ENCODE measurements at places on chromosomes 7 and 10.

- DNase-seq, result no peak
Observed at GRCh38 chr7:80218723-80219122, 84.1 kb downstream of the GNAI1 start.

GRCh38 chr10:14779001-14779651, 4.4 kb upstream of the FAM107B start:
- no peak for DNase-seq

- no peak for DNase-seq
Observed at GRCh38 chr10:133012573-133013359, 70.4 kb upstream of the CFAP46 start.

DNA sequence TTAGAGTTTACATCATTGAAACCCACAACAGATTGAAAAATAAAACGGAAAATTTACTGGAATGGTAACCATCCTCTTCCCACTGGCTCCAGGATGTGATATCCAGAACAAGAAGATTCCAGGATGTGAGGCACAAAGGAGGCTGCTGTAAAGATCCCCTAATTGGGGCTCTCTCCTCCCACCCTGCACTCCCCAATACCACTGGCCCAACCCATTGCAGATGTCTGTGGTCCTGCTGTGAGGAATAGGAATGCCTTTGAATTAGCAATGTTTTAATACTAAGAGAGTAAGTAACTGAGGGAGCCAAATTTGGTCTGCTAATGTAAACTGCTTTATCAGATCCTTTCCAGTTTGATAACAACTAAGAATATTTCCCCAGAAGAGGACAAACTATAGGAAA, 225.9 kb upstream of the INHBA start:
- no peak for DNase-seq

GRCh38 chr7:141820067-141820466, 21.2 kb downstream of the PRSS37 start:
- DNase-seq, result no peak

DNA sequence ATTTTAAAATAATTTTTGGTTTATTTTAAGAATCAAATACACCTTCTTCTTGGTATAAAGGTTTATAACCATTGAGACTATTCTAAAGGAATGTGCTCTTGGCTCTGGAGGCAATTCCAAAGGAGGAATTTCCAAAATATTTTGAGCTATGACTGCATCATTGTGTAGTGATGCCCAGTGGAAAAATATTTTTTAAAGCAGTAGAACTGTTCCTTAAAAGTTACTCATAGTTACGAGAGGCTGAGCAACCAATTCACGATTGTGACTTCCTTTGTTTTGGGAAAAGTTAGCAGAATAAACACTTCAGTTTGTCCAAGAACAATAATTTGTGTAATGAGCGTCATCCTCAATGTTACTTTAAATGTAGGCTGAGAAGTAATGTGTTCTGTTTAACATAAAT, 233.6 kb downstream of the BAMBI start:
- no peak for DNase-seq

- peak; percentile 69 for DNase-seq
Observed at GRCh38 chr7:70647801-70648498, 484.0 kb upstream of the GALNT17 start.

- no peak for DNase-seq
Observed at GRCh38 chr10:25048450-25048849, 32.0 kb downstream of the THNSL1 start.

- no peak for DNase-seq
Observed at GRCh38 chr7:28435732-28436378, 23.5 kb downstream of the CREB5 start.

GRCh38 chr10:114276671-114277070, 37.6 kb downstream of the VWA2 start:
- no peak for DNase-seq

DNA sequence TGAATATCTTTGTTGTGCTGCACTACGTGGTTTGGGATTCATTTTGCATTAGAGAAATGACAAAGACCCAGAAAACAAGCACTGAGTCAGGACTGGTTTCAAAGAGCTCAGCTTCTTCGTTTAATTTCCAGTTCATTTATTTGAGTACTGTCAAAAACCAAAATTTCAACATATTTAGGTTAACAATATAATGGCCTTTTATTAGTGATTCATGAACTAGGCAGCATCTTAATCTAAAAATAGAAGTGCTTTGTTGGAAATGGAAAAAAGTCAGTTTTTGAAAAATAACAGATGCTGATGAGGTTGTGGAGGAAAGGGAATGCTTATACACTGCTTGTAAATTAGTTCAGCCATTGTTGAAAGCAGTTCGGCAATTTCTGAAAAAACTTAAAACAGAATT, 856.4 kb downstream of the LRMDA start:
- no peak for DNase-seq

DNA sequence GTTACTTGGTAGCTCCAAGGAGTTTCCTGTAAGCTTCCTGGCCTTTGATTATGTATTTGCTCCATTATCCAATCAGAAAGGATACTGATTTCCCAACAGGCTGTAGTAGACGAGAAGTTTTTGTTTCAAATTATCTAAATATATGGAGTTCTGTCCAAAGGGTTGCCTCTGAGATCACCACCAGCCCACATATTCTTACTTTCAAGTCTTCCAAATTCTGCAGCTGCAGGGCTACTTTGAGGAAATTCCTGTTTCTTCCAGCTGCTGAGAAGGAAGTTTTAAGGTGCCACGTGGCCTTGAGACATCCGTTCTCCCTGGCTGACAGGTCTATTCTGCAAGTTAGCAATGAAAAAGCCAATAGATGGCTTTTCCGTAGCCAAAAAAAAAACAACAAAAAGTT, 286.0 kb downstream of the TWIST1 start:
- DNase-seq, result no peak

DNA sequence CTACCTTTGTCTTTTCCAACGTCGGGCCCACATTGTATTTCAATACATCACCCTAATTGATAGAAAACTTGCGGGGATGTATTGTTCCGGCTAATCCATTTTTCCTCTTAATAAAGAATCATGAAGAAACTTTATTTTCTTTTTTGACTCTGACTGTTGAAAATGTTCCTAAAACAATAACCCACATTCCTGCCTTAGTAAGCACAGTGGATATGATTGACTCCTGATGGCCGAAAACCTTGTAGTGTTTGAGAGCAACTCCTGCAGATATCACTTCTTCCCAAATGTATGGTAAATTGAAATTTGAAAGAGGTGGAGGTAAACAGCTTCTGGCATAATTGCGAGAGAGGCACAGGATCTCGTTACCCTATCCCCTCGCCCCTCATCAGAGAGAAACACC, 65.7 kb downstream of the BICC1 start:
- no peak for DNase-seq

- no peak for DNase-seq
Observed at GRCh38 chr7:99326408-99326782, 697 bp downstream of the ARPC1A start.

DNA sequence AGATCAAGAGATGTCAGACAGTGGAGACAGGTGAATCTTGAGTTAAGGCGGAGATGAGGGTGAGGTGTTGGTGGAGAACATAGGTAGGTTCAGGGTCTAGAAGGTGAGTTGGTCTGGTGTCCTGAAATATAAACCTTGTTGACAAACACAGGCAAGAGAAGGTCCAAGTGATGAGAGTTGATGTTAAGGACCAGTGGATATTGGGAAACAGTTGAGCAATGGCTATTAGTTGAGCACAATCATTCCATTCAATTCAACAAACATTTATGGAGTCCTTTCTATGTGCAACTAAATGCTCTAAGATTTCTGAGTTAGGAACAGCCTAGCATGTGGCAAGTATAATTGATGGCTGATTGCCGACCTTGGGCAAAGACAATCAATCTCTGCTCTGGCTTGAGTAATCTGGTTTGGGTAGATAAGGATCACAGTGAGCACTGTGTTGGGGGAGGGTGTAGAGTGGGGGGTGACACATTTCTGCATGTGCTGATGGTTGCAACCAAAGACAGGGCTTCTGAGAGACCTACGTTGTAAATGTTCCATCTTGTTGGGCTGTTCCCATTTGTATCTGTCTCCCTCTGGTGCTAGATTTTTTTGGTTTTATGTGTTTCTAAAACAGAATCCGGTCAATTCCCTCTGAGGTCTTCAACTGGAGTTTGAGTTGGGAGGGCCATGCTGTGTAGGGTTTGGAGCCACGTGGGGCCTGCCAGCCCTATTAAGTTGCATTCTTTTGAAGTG, 201.1 kb downstream of the BAMBI start:
- no peak for DNase-seq

GRCh38 chr7:101728128-101728527, 89.3 kb upstream of the CUX1 start:
- DNase-seq, result no peak

GRCh38 chr10:12150163-12150562, 20.7 kb downstream of the SEC61A2 start:
- no peak for DNase-seq

DNA sequence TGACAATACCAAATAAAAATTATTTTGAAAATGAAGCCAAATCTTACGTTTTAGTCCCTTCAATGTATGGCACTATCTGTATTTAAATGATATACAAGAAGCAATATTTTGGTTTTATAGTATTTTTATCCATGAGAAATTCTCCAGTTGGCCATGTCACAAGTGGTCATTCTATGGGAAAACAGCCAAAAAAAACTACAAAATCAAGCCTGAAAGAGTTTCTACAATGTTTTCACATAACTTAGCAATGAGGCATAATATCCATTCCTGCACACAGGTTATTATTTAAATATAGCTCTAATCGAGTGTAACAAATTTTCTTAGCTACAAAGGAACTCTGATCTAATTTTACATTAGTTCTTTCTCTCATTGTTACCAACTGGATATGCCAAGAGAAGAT, 5.4 kb downstream of the RAB11FIP2 start:
- no peak for DNase-seq

DNA sequence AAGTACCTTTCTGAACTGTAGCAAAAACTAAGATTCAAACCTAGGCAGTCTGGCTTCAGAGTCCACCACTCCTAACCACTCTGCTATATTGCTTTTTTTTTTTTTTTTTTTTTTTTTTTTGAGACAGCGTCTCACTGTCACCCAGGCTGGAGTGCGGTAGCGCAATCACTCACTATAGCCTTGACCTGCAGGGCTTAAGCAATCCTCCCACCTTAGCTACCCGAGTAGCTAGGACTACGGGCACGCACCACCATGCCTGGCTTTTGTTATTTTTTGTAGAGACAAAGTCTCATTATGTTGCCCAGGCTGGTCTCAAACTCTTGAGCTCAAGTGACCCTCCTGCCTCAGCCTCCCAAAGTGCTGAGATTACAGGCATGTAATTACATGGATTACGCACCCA, 10.1 kb upstream of the SLF2 start:
- no peak for DNase-seq

GRCh38 chr10:116646502-116646901, 25.7 kb downstream of the PNLIPRP2 start:
- DNase-seq, result no peak

DNA sequence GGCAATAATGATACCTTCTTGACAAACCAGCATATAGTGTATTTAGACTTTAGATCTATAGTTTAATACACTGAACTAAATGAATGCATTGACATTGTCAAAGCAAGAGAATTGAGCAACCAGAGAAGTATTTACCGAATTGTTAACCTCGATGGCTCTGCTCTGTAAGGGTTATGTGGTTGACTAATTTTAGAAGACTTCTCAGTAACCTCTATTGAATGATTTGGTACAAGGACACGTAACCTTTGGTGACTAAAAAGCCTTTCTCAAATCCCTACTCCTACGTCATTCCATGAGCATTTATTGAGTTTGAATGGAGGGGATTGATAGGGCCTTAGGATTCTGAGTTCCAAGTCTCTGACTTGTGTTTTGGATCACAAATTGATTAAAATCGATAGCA, 67.6 kb downstream of the MDFIC start:
- no peak for DNase-seq

DNA sequence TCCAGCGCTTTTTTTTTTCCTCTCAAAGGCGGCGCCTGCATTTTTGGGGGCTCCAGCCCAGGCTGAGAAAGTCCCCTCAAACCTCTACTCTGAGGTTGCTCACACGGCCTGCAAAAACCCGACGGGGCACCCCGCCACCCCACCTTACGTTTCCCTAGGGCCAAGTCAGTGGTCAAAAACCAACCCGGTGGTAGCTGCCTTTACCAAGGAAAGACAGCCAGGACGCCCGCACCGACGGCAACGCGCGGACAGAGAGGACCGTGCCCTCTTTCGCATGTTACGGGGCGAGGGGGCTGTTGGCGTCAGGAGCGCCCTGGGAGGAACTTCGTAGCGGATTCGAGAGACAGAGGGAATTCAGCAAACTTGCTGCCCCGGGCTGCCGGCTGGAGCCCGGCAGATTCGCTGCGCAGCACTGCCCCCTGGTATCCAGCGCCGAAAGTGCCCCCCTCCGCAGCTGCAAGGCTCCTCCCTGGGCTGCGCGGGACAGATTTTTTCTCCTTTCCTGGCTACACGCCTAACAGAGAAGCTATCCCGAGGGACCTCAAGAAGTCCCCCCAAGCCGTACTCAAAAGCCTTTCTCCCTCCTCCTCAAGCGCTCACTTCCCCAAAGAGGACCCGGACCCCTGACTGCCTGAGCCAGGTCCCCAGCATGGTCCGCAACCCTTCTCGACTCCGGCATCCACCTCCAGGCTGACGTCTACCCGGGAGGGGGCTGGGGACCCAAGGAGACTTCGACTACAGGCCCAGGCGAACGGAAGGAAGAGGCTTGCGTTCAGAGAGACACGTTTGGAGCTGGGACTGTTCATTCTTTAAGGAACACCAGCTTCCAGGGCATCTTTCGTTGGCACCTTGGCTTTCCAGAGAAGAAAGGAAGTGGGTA, 27.7 kb upstream of the VAX1 start:
- DNase-seq, result no peak

- DNase-seq, result no peak
Observed at GRCh38 chr7:77528368-77528767, 8.7 kb upstream of the PTPN12 start.

- DNase-seq, result peak; percentile 32
Observed at GRCh38 chr7:37448011-37448635, 541 bp downstream of the ELMO1 start.

GRCh38 chr7:93146472-93147141, 1.6 kb downstream of the SAMD9L start:
- DNase-seq, result no peak

DNA sequence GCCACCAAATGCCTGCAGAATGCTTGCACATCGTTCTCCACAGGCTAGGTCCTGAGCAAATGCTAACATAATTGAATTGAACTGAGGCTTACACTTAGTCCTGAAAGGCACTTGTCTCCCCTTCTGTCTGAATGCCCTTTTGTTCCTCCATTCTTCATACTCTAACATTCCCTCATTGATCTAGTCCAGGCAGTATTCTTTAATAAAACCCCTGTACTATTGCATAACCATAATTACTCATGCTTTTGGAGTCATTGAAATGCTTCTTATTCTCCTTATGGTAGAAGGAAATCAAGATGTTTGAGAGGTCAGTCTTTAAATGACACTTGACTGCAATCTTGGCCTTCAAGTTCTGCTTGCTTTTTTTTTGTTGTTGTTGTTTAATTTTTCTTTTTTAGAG, 7.1 kb downstream of the PI4K2A start:
- no peak for DNase-seq
